ENCODE measurements at places on chromosomes 3 and 15.

- DNase-seq = peak; percentile 46
These were observed 123.0 kb upstream of the SPRED1 start for GRCh38 chr15:38129531-38130204.

DNA sequence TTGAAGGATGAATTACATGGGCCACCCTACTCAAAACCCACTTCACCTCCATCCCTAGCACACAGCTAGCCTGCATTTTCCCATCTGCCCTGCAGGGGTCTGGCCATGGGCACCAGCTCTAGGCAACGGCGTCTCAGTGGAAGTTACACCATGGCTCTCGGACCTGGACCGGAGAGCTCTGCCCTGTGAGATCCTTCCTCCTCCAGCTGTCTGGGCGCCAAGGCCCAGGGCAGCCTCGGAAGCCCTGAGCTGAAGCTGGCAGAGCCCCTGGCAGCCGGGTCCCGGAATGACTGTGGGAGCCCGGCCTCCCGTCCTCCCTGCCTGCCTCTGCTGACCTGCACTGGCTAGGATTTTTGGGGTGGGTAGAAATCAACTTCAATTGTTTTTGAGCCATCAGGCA lies 98.9 kb downstream of the CHSY1 start:
- DNase-seq = no peak

GRCh38 chr3:23656199-23656598 lies 149.6 kb upstream of the UBE2E1 start:
- DNase-seq = no peak

- DNase-seq = no peak
These were observed 31.6 kb upstream of the STAG1 start for GRCh38 chr3:136783708-136784191.

GRCh38 chr3:107979538-107979937 lies 111.3 kb downstream of the CD47 start:
- no peak for DNase-seq

- DNase-seq = no peak
These were observed 53.8 kb upstream of the SPPL2A start for GRCh38 chr15:50819344-50819743.

DNA sequence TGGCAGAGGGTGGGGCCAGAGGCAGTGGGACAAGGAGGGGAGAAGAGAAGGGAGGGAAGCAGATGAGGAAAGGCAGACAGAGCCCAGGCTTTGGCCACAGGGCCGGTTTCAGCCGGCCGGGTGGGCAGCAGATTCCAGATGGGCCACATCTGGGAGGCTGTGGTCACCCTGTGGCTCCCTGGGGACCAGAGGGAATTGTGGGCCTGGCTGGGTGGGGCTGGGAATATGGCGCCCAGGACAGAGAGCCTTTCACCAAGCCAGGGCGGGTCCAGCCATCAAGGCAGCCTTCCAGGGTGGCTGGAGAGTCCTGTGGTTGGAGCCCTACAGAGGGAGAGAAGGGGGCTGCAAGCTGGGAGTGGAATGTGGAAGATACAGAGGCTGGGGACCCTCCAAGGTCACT lies 18.9 kb downstream of the PTH1R start:
- DNase-seq = peak; percentile 37
